ENCODE measurements at places on chromosomes 13 and 19.
A peak's percentile ranks its signal among the peaks of the same experiment; 100 is the strongest.

DNA sequence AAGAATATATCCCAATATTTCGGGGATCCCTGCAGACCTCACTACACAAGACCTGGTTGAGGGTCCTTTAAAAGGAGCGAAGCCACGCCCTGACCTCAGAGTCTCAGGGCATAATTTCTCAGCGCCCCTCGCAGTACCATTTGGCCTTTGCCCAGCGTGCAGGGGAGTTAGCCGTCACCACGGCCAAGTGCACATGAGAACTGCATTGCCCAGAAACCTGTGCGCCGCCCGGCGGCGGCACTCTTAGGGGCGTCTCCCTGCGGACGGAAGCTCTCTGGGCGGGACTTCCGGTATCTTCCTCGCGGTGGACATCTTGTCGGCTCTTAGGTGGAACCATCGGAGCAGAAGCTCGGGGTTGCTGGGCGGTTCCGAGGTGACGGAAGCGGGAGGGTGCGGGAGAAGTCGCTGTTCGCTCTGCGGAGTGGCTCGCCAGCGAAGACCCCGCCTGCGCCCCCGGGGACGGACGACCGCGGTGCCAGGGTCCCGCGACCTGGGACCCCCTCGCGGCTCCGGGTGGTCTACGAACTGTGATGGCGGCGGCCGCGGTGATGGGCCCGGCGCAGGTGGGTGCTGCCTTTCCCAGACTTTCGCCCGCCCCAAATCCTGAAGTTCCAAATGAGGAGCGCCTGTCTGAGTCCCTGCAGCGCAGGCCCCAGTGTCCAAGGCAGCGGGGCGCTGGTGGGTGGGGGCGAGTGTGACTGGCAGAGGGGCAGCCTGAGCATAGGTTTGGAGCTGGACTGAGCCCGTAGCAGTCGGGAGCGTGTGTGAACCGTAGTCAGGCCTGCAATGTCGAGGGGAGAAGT, at the start of gene ZNF134:
Gene ZNF134, plus strand, starts transcription at position 302 of the 803 bp plus-strand sequence. CDS start 5,227 bp downstream, outside the sequence.
- DNase-seq, result peak; percentile 88

- DNase-seq, result no peak
These were observed 24.0 kb upstream of the ALOX5AP start for GRCh38 chr13:30711375-30711774.

- no peak for DNase-seq
These were observed 30.5 kb downstream of the ZIC5 start for GRCh38 chr13:99941086-99941485.

DNA sequence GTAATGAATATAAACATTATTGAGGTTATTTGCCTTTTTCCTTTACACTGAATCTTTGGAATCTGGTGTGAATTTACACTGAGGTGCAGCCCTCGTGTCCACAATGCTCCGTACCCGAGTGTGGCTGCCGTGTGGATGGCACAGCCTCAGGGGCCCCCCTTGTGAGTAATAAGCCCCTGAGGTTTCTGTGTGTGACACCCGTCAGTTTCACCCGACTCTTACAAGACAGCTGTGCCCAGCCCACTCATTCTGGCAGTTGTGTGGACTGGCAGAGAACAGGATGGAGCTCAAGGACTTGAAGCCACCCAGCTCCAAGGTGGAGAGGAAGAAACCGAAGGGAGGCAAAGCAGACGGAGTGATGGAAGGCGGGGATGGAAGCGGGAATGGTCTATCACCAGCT, 7.8 kb downstream of the PROZ start:
- no peak for DNase-seq

DNA sequence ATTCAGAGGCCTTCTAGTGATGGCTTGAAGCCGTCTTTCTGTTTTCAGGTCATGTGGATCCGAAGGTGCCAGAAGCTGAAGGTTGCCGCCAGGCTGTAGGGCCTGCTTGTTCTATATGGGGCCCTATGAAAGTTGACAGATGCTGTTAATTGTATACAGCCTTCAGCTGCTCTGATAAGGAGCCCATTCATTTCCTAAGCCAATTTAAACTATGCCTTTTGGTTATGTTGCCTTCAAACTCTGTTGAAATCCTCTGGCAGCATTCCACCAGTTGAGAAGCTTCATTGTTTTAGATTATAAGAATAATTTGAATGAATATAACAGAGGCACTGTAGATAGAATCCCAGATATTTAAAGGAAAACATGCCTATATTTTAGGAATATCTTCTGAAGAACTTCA, 34.4 kb downstream of the RAP2A start:
- no peak for DNase-seq

GRCh38 chr19:17797424-17798201, 2.7 kb downstream of the B3GNT3 start:
- DNase-seq, result peak; percentile 76

DNA sequence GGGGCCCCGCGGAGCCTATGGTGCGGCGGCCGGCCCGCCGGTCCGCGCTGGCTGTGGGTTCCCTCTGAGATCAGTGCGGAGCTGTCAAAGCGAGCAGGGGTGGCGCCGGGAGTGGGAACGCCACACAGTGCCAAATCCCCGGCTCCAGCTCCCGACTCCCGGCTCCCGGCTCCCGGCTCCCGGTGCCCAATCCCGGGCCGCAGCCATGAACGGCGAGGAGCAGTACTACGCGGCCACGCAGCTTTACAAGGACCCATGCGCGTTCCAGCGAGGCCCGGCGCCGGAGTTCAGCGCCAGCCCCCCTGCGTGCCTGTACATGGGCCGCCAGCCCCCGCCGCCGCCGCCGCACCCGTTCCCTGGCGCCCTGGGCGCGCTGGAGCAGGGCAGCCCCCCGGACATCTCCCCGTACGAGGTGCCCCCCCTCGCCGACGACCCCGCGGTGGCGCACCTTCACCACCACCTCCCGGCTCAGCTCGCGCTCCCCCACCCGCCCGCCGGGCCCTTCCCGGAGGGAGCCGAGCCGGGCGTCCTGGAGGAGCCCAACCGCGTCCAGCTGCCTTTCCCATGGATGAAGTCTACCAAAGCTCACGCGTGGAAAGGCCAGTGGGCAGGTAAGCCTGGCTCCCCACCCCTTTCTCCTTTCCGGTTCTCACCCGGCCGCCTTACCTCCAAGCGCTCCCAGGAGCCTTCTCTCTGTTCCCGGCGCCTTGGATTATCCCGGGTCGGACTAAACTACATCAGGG, at the start of gene PDX1:
Gene PDX1, plus strand, starts transcription at position 67 of the 743 bp plus-strand sequence. Its CDS starts 139 bp downstream, at position 206.
- DNase-seq, result no peak

DNA sequence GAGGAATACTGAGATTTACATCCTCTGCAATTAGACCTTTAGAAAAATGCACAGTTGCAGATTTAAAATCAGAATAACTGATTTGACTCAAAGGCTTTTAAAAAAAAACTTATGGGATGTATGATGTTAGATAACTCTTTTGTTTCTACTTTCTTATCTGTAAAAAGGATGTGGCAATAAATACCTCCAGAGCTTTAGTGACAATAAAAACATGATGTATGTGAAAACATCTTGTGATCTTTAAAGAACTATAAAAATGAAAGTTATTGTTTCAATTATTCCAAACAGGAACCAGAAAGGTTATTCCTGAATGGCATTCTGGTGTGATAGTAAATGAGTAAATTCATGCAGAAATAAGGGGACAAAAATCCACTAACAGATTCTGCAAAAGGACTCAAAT, 2712.2 kb upstream of the PCDH20 start:
- DNase-seq, result no peak

- no peak for DNase-seq
These were observed 85.8 kb upstream of the UBL3 start for GRCh38 chr13:29936051-29936813.

- no peak for DNase-seq
These were observed 144.3 kb upstream of the FRY start for GRCh38 chr13:31887286-31887685.

- DNase-seq, result peak; percentile 37
These were observed 38.4 kb upstream of the TCF3 start for GRCh38 chr19:1690699-1691307.

DNA sequence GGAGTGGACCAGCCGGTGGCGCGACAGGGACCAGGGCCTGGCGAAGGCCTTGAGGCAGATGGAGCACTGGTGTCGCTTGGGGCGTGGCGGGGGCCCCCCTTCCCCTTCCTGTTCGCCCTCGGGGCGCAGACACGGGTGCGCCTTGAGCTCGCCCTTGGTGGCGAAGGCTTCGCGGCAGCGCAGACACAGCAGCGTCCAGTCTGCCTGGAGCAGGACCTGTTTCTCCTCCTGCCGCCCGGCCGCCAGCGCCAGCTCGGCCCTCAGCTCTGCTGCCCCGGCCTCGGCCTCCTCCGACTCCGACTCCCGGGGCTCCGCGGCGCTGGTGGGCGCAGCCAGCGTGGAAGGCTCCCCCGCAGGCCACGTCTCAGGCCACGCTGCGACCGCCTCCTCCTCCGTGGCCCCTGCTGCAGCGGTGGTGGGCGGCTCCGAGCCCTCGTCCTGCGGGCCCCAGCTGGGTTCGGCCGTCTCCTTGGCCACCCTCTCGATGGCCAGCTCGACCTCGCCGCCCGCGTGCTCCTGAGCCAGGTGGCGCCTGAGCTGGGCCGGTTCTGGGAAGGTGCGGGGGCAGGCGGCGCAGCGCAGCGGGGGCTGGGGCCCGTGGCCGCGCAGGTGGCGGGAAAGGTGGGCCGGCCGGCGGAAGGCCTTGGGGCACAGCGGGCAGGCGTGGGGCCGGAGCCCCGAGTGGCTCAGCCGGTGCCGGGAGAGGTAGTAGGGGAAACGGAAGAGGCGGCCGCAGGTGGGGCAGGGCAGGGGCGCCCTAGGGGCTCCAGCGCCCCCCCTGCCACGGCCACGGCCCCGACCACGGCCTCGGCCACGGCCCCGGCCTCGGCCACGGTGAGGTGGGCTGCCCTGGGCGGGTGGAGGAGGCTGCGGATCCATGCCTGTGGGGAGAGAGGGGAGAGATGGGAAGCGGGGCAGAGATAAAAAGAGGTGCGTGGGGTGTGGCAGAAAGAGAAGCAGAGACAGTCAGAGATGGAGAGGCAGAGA, 1.6 kb downstream of the ZNF579 start:
- DNase-seq, result no peak

GRCh38 chr13:93767917-93768409, 541.4 kb downstream of the GPC6 start:
- DNase-seq, result no peak

GRCh38 chr13:65889368-65889767, 1340.8 kb downstream of the PCDH9 start:
- no peak for DNase-seq

GRCh38 chr13:94224670-94225069, 254.8 kb downstream of the DCT start:
- DNase-seq, result no peak

GRCh38 chr19:49875857-49876421, 1.2 kb downstream of the AKT1S1 start:
- peak; percentile 54 for DNase-seq

DNA sequence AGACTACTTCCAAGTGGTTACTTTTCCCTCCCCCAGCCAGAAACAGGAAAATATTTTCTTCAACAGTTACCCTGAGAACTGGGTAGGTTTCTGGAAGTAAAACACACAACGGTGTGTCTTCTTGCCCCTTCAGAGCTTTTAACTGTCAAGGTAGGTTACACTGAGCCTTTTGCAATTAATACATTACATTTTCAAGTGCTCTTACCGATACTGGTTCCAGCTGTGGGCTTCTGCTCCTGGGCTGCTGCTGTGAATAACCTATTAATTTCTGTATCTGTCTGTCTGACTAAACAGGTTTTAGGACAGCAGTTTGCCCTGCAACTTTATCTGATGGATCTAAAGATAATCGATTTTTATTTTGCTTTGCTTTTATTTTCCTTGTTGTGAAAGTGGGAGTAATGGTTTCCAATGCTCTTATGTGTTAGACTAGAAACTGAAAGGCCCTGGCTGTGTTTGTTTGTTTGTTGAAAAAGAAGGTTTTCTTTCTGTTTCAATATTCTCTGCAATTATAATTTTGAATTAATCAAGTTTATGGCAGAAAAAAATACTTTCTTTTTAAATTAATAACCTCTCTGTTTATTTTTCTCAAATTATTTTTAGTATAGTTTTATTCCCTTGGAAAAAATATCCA, 196.7 kb upstream of the SLITRK6 start:
- DNase-seq, result no peak

DNA sequence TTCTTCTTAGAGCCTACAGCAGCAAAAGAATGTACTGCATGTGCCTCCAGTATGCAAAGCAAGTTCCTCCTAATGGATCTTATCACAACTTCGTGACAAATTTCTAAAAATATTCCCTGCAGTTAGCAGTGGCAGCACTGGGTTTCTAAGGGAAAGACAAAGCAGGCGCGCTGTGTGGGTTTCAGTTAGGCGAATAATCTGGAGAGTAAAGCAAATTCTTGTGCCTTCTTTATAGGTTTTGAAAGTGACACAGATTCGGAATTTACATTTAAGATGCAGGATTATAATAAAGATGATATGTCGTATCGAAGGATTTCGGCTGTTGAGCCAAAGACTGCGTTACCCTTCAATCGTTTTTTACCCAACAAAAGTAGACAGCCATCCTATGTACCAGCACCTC, 167.9 kb downstream of the LMO7 start:
- DNase-seq, result no peak

GRCh38 chr19:33291623-33292534, 10.5 kb downstream of the CEBPA start:
- no peak for DNase-seq

DNA sequence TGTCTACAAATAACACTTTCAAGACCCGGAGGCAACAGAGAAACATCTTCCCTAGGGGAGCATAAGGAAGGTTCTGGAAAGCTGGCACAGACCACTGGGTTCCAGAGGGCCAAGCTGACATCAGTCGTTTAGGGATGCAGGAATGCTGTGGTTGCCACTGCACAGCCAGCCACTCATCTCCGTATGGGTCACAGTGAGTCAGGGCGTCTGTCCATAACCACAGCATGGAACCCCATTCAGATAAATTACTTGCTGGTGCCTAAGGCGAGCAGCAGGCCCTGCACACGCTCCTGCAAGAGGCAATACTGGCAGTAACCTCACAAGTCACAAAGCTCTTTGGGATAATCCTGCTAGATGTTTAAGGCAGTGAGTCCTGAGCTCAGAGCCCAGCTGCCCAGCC, 140.9 kb upstream of the UBL3 start:
- no peak for DNase-seq

DNA sequence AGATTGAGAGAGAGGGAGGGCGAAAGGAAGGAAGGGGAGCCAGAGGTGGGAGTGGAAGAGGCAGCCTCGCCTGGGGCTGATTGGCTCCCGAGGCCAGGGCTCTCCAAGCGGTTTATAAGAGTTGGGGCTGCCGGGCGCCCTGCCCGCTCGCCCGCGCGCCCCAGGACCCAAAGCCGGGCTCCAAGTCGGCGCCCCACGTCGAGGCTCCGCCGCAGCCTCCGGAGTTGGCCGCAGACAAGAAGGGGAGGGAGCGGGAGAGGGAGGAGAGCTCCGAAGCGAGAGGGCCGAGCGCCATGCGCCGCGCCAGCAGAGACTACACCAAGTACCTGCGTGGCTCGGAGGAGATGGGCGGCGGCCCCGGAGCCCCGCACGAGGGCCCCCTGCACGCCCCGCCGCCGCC, at the start of gene TNFSF11:
Gene TNFSF11, plus strand, starts transcription at position 142 of the 400 bp plus-strand sequence. Its CDS starts 152 bp downstream, at position 294.
- no peak for DNase-seq

GRCh38 chr13:46101002-46101401, 3.8 kb downstream of the CPB2 start:
- no peak for DNase-seq

All from stimulated activated CD4-positive, alpha-beta T cell treated with anti-CD3 and anti-CD28 coated beads, TNF-alpha, amount 100 ng/mL, for 24 hours (primary cell).